ENCODE measurements at places on chromosomes 12 and 14.

GRCh38 chr14:42407153-42407552 is 800.5 kb downstream of the LRFN5 start:
- no peak for DNase-seq

- no peak for DNase-seq
Measured at GRCh38 chr12:59115526-59115925, 195.2 kb upstream of the LRIG3 start.

GRCh38 chr14:69481815-69482568 is 2.5 kb upstream of the PLEKHD1 start:
- no peak for DNase-seq

- DNase-seq = no peak
Measured at GRCh38 chr12:108825201-108825950, 32.0 kb downstream of the SSH1 start.

GRCh38 chr12:538731-539539 is 79.2 kb downstream of the B4GALNT3 start:
- DNase-seq = peak; percentile 80
